ENCODE measurements at places on chromosomes 4 and X.

- DNase-seq: peak; percentile 18
Measured at GRCh38 chr4:54440394-54441136, 211.5 kb downstream of the PDGFRA start.

GRCh38 chr4:114332119-114332518, 266.5 kb upstream of the UGT8 start:
- no peak for DNase-seq

DNA sequence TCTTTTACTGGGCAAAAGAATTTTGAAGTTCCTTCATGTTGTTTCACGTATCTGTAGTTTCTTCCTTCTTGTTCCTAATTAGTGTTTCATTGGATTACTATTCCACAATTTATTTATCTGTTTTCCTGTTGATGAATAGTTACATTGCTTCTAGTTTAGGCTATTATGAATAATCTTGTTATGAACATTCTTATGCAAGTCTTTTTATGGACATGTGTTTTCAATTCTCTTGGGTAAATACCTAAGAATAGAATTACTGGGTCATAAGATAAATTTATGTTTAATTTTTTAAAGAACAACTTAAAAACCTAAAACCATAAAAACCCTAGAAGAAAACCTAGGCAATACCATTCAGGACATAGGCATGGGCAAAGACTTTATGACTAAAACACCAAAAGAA, 70.9 kb upstream of the RXFP1 start:
- no peak for DNase-seq

GRCh38 chrX:65522739-65523372, 11.7 kb downstream of the LAS1L start:
- DNase-seq: peak; percentile 34

GRCh38 chr4:1041147-1041935, 29.9 kb downstream of the FGFRL1 start:
- DNase-seq: no peak

- DNase-seq: no peak
Measured at GRCh38 chr4:99186029-99186428, 33.0 kb downstream of the ADH6 start.

GRCh38 chr4:72951628-72952027, 117.9 kb downstream of the COX18 start:
- peak; percentile 75 for DNase-seq

GRCh38 chr4:100075056-100075455, 115.2 kb downstream of the DDIT4L start:
- DNase-seq: peak; percentile 31

DNA sequence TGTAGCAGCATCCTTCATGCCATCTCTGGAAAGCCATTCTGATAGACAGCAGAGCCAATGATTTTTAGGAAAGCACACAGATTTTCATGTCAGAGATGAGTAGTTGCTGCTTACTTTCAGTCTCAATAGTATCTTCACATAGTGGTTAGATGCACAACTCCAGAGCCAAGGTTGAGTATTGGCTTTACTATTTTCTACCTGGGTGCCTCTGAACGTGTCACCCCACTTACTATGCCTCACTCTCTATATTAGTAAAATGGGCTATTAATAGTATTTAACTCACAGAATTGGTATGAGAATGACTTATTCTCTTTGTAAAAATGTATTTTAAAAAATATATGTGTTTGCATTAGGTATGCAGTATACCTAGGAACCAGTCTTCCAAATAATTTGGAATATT, 108.8 kb upstream of the STIM2 start:
- DNase-seq: no peak

GRCh38 chrX:617891-618290, 12.7 kb upstream of the SHOX start:
- no peak for DNase-seq

GRCh38 chrX:31884535-31884934, 812.7 kb upstream of the FTHL17 start:
- no peak for DNase-seq

DNA sequence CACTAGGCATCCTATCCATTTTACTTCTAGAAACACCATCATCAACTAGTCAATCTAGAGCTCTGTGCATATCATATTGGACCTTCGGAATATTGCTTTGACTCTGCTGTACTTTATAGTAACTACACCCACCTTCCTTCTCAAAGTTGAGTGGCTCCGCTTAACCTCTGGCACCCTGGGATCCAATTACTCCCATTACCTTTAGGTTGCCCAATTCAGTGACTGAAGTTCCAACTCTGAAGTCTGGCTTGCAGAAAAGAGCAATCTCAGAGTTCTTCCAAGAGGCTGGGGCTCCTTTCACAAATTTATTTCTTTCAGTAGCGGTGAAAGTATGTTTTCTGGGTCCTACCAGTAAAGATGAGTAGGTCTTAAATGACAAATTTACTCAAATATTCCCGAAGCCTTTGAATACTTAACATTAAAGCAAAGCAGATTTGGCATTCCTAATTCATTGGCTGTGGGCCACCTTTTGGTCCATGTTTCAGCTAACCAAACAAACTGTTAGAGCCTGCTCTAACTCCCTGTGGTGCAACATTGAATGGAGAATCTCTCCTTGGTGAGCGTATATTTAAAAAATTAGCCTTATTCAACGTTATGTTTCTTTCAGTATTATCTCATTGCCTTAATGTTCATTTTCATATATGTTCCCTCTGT, 1215.8 kb downstream of the RAPGEF2 start:
- no peak for DNase-seq

DNA sequence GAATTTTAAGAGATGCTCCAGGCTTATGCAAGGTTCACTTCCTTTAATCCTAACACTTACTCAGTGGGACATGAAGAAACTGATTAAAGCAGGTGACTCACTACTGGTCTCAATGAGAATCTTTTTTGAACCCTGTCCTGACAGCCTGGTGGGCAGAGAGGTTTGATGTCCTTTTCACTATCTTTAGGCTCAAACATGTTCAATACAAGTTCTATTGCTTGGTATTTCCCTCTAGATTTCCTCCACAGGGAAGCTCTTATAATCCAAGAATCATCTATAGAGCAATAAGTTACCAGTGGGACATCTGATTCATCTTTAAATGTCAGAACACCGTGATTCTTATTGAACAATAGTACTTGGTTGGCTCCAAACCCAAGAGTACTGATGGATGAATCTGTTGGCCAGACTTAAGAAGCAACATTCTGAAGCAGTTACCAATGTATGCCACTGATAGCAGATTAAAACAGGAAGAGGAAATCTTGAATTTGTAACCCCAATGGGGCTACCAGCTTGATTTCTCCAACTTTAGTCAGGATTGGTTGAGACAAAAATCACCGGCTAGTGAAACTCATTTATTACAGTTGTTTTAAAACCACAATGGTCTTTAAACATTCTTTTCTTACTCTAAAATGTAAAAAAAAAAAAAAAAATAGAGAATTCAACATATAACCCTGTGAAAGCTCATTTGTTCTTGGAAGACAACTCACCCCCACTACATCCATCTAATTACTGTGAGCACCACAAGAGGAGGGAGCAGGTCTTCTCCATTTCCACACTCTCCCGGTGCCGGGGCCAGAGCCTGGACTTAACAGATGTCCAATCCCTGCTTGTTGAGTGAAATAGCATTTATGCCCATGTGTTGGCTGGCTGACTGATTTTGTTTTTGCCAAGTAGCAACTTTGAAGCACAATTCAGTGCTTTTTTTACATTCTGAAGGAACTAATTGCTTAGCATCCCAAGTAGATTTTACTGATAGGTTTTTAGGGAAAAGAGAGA, 43.3 kb downstream of the FGFBP1 start:
- DNase-seq: peak; percentile 76

DNA sequence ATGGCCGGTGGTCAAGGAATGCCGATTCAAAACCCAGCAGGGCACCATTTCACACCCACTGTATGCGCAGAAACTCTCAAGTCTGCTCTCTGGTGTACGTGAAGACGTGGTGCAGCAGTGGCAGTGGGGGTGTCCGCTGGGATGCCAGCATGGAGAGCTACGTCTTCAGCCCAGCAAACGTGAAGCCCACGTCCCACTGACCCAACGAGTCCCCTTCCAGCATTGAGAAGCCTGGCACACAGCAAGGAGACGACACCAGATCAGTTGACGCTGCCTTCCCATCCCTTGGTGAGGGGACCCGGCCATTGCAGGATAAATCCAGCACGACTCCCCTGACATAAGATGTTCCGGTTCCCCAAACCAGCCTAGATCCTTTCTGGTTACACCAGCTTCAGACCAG, 2.2 kb upstream of the PLXNB3 start:
- no peak for DNase-seq

- DNase-seq: no peak
Measured at GRCh38 chr4:185189606-185190305, 14.0 kb downstream of the CFAP97 start.

DNA sequence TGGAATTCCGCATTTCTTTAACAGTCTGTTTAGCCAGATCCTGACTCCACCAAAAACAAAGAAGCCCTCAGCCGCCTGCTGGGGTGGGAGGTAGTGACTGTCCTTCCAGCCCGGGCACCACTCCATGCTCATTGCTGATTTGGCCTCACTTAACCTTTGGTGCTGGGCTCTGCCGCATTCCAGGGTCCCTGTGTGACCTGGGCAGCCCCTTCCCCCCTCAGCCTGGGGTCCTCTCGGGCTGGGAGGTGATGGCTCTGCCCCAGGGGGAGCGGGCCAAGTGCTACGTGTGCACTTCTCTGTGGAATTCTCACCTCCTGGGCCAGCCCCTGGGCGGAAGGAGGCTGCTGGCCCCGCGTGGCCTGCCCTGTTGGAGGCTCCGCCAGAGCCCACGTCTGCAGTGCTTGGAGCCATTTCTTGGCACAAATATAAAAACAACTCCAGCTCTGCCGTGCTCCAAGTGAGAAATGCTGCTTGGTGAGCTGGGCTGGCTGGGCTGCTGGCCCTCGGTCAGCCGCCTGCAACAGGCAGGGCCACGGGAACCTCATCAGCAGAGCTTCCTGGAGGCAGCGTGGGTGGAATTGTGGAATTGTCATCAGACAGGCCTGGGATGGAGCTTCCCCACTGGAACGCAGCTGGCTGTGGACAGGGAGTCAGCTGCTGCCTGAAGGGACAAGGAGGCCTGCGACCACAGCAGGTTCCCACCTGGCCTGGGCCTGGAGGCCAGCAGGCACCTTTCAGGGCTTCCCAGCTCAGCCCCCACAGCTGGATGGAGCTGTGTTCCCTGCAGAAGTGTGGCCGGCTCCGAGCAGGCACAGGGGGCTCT, 66.0 kb downstream of the TRMT44 start:
- DNase-seq: no peak

DNA sequence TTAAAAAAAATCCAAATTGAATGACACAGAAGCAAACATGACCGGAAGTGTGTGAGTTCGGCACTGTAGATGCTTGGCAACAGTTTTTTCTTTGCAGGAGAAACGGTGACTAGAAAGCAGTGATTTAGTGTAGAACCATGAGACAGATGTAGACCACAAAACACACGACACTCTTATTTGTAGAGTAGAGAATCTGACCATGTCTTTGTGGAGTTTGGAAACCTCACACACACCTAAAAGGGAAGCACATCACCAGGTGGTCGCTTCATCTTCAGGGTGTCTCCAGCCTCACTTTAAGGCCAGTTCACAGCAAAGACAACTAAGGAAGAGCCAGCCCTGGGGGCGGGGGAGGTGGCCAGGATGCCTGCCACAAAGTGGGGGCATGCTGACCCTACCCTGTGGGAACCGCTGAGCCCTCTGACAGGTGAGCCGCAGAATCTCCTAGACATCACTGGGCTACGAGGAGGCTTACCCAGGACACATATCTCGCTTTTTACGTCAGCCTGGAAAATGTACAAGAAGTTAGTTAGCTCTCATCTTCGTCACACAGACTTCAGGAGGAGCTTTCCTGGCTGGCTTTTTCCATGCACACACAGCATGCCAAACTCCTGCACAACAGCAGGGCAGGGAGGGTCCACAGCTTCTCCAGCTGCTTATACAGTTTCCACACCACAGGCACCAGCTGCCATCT, 64.4 kb upstream of the PDLIM3 start:
- no peak for DNase-seq

GRCh38 chrX:77446908-77447652, at the start of gene FGF16:
TSS of gene FGF16 (plus strand) at chrX:77447389. CDS start at chrX:77447675, 286 bp downstream.
- no peak for DNase-seq

- DNase-seq: no peak
Measured at GRCh38 chr4:183636503-183636902, 22.5 kb downstream of the RWDD4 start.

- peak; percentile 8 for DNase-seq
Measured at GRCh38 chr4:163554870-163555465, 60.5 kb downstream of the TMA16 start.

DNA sequence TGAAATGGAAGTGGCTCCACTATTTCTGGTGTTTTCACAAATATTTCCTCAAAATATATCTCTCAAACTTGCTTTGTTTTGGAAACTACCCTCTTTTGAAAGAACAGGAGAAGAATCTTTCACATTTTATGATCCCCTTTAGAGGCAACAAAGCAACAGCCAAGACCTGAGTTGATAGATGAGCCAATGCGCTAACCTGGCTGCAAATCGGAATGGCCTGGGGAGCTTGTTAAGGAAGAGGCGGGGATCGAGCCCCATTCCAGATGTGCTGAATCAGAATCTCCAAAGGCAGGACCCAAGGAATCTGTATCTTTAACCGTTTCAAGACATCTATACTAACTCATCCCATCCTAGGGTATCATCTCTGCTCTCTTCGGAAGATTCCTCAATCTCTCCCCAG, 181.3 kb downstream of the GPC3 start:
- DNase-seq: no peak

- no peak for DNase-seq
Measured at GRCh38 chr4:107843391-107843790, 18.7 kb downstream of the SGMS2 start.

DNA sequence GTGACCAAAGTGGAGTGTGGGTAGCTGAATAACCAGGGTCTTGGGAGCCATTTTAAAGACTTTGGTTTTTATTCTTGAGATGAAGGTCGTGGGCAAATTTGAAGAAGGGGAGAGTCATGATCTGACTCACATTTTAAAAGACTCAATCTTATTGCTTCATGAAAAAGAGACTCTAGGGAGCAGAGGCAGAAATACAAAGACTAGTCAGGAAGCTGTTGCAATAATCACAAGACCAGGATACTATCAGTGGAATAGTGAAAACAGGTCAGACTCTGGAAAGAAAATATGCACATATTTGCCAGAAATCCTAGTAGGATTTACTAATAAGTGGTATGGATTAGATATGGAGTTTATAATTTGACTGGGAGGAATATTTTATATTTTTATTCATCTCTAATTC, 448.4 kb downstream of the RAPGEF2 start:
- DNase-seq: peak; percentile 24
